ENCODE measurements at places on chromosomes 2 and 18.
A peak's percentile ranks its signal among the peaks of the same experiment; 100 is the strongest.

DNA sequence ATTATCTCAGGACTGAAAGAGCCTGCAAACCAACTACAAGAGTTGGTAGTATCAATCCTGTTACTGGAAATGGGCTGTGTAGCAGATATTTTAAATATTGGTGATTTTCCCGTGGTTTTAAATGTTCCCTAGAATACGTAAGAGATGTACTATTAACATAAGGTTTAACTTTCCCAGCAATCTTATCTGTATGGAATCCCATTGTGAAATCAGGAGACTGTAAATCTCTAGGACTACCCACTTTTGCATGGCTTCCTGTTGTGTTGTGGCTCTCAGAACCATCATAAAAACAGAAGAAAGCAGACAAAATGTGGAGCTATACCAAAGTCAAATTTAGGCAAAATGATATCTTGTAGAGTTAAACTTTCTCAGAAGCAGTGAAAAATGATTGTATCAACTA lies 641.5 kb upstream of the SETBP1 start:
- DNase-seq: no peak

- no peak for DNase-seq
Measured at GRCh38 chr2:86201671-86202335, 2.5 kb downstream of the MRPL35 start.

DNA sequence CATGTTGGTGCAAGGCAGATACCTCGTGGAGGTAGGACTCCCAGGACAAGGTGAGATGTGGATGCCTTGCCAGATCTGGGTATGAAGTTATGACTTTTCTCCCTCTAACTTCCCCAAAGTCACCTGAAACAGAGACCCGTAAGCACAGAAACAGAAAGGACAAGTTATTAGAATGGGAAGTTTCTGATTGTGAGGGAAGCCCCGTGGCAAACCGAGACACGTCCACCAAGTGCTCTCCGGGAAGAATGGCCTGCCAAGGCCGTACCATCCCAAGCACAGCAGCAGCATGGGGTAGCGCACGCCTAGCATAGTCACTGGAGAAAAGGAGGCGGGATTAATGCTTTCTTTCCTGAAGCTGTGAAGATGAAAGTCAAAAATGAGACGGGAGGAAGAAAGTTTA lies 110.6 kb downstream of the ZNF532 start:
- no peak for DNase-seq

GRCh38 chr2:13522917-13523821 lies 806.4 kb downstream of the TRIB2 start:
- no peak for DNase-seq

DNA sequence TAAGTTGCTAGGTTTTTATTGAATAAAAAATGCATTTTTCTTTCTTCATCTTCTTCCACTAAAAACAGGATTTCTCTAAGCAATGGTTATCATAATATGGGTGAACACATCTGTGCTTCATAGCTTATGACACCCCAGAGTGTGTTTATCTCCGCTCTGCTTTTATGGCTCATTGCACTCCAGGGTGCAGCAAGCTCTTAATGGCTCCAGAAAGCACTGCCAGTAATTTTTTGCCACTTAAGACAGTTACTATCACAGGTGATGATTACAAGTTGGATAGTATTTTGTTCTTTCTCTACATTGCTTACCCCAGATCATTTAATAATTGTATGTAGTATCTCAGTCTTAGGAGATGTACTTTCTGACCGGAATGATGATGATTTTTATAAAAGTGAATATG lies 239.3 kb upstream of the CDH20 start:
- DNase-seq: no peak

GRCh38 chr2:60318544-60318943 lies 234.9 kb downstream of the BCL11A start:
- no peak for DNase-seq

GRCh38 chr2:42025151-42025582 lies 22.7 kb upstream of the PKDCC start:
- DNase-seq: peak; percentile 67

- no peak for DNase-seq
Measured at GRCh38 chr2:238525990-238526389, 99.3 kb downstream of the ASB1 start.

- no peak for DNase-seq
Measured at GRCh38 chr2:171485116-171485515, 37.2 kb upstream of the CYBRD1 start.

- no peak for DNase-seq
Measured at GRCh38 chr2:104687147-104687546, 166.8 kb upstream of the POU3F3 start.

- peak; percentile 88 for DNase-seq
Measured at GRCh38 chr18:8948471-8949149, 153.9 kb upstream of the NDUFV2 start.

DNA sequence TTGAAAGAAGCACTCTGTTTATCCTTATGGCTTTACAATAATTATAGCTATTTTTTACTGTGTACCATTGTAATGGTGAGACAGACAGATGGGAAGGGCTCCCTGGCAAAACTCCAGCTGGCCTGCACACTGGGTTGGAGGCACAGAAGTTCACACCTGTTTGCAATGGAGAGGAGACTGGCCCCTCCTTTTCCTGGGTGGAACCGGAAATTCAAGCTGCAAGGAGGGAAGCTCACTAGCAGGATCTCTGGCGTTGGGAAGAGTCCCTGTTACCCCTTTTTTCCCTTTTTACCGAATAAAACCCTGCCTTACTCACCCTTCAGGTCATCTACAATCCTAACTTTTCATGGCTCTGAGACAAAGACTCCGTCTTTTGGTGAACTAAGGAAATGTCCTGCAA lies 100.3 kb upstream of the TFPI start:
- DNase-seq: no peak

- DNase-seq: no peak
Measured at GRCh38 chr2:198143156-198143555, 338.8 kb downstream of the PLCL1 start.

DNA sequence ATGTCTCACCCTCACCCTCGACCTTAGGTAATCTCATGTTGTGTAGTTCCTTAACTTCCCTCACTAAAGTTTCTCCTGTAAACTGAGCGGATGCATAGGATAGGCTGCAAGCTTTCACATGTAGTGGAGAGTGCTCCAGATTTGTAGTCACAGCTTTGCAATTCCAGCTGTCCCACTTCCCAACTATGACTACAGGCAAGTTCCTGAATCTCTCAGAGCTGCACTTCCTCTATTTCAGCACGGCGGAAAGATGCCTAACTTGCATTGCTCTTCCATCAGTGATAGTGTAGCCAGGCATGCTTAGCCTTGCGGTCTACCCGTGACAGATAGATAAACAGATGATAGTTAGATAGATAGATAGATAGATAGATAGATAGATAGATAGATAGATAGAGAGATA lies 183.1 kb upstream of the CCDC68 start:
- no peak for DNase-seq

DNA sequence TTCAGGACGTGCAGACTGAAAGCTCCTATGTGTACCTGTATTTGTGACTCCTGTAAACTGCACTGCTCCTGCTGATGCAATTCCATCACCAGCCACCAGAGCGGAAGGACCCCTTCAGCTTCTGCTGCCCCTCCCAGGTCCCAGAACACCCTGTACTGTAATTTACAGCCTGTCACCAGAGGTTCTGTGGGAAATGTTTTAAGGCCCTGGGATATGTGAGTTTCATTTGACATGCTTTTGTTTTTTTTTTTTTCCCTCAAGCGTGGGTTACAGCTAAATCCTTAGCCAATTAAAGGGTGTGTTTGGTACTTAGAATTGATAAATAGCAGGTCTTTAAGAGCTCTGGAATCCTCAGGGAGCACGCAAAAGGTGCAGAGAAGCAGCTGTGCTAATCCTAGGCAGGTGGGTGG lies 79.4 kb downstream of the KCTD1 start:
- no peak for DNase-seq

- no peak for DNase-seq
Measured at GRCh38 chr18:8046441-8046840, 479.3 kb downstream of the PTPRM start.

GRCh38 chr18:49486606-49486952 lies 455 bp downstream of the C18orf32 start:
- no peak for DNase-seq

GRCh38 chr2:16861530-16861929 lies 195.9 kb upstream of the CYRIA start:
- no peak for DNase-seq

DNA sequence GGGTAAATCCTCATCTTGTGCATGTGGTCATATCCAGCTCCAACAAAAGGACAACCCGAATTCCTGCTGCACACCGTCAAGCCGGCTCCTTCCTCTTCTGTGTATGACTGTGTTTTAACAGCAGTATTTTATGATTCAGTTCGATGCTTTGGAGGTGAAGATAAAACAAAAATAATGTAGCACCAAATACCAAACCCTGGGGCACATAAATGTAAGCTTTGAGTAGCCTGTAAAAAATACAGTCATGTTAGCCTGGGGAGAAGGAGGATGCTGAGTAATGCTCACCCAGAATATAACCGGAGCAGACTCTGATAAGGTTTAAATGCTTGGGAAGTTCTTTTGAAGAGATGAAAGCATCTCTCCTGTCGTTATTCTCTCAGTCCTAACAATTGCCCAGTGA lies 225.0 kb downstream of the SUCLG1 start:
- no peak for DNase-seq

GRCh38 chr2:27070653-27071276 lies 689 bp downstream of the OST4 start:
- DNase-seq: no peak

DNA sequence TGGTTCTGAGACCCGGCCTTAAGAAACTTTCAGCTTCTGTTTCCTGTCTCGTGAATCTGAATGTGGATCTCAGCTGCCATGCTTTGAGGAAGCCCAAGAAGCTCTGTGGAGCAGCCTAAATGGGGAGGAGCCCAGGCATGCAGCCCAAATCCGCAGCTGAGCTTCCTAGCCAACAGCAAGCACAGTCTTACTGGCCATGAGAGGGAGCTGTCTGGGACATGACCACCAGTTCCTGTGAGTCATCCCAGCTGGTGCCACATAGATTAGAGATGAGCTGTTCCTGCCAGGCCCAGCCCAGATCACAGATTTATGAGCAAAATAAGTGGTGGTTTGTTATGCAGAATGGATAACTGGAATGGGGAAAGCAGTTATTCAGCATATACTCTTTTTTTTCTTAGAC lies 224.4 kb upstream of the APCDD1 start:
- DNase-seq: peak; percentile 82
